Suppressor macrophage treated with lipopolysaccharide for 1 hour (primary cell): ENCODE measurements at places on chromosomes 13 and 19.
A peak's percentile ranks its signal among the peaks of the same experiment; 100 is the strongest.

DNA sequence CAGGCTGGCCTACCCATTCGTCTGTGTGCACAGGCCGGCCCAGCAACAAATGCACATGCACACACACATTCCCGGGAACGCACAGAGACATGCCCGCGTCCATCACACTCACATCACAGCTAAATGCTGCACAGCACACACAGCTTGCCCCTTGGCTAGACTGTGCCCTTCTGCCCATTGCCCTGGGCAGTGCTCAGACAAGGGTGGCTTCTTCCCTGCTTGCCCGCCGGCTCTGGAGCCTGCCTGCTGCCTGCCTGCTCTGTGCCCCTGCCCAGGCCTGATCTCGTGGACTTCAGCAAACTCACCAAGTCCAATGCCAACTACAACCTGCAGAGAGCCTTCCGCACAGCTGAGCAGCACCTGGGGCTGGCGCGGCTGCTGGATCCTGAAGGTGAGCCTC lies 30.4 kb downstream of the SPTBN4 start:
- DNase-seq, result no peak

- DNase-seq, result no peak
Observed at GRCh38 chr13:84776593-84776992, 894.3 kb upstream of the SLITRK1 start.

GRCh38 chr19:58513694-58514563 lies 2.1 kb upstream of the SLC27A5 start:
- DNase-seq, result peak; percentile 95

GRCh38 chr13:46165485-46166223 lies 16.3 kb downstream of the LCP1 start:
- DNase-seq, result peak; percentile 95
